ENCODE measurements at places on chromosomes 1 and 21. TPM values are rescaled to one million over a fixed set of nuclear protein-coding genes. Genes with fewer than 3 reads are reported as not detected.

GRCh38 chr1:204814166-204814884 is 56.3 kb upstream of the NFASC start:
- no peak overlapping the region for H3K4me3 ChIP-seq
- no peaks in the 10 kb centered on the region for H3K27me3 ChIP-seq
- no peak for DNase-seq
- peak overlapping the region; percentile 66 for H3K27ac ChIP-seq

The UBR4 gene
- 75.1 TPM for total RNA-seq

DNA sequence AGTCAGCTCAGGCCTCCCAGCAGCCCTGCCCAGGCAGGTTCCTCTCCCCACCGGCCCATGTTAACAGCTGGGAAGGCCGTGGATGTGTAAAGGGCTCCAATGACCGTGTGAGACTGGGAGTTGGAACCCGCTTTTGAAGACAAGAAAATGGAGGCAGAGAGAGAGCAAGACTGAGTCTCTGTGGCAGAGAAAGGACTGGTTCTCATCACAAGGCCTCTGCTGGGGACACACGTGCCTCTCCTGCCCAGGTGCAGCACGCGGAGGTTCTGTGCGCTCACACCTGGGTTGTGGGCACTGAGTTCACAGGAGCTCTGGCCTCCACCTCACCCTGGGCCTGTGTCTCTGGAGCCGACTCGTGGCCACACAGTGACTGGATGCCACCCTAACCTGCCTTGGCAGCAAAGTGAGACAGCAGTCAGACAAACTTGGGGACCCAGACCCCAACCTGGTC is 27.0 kb downstream of the RUNX3 start:
- H3K4me3 ChIP-seq = no peak overlapping the region
- H3K4me1 ChIP-seq = no peaks in the 10 kb centered on the region
- H3K27me3 ChIP-seq = no peaks in the 10 kb centered on the region
- no peaks in the 10 kb centered on the region for H3K36me3 ChIP-seq
- no peak overlapping the region for H3K27ac ChIP-seq
- DNase-seq = no peak

DNA sequence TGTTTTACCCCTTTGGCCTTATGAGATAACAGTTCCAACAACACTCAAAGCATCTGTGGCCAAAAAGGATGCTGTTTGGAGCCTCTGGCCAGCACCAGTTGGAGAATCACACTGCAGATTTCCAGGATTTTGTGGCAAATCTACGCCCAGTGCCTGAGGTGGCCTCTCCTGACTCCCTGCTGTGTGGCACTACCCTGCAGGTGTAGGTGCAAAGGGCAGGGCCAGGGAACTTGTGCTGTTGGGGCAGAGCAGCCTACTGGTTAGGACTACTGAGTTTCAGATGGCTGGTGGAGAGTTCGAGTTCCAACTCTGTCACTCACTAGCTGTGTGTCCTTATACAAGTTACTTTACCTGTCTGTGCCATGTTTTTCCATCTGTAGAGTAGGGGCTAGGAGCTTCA is 170.5 kb downstream of the PTPRU start:
- H3K4me3 ChIP-seq = no peak overlapping the region
- DNase-seq = no peak
- no peaks in the 10 kb centered on the region for H3K27me3 ChIP-seq
- no peaks in the 10 kb centered on the region for H3K4me1 ChIP-seq
- no peaks in the 10 kb centered on the region for H3K36me3 ChIP-seq

The IVL gene
- total RNA-seq = not detected

All from right atrium auricular region (tissue), 2 donors.